ENCODE measurements at places on chromosomes 1 and 21.

DNA sequence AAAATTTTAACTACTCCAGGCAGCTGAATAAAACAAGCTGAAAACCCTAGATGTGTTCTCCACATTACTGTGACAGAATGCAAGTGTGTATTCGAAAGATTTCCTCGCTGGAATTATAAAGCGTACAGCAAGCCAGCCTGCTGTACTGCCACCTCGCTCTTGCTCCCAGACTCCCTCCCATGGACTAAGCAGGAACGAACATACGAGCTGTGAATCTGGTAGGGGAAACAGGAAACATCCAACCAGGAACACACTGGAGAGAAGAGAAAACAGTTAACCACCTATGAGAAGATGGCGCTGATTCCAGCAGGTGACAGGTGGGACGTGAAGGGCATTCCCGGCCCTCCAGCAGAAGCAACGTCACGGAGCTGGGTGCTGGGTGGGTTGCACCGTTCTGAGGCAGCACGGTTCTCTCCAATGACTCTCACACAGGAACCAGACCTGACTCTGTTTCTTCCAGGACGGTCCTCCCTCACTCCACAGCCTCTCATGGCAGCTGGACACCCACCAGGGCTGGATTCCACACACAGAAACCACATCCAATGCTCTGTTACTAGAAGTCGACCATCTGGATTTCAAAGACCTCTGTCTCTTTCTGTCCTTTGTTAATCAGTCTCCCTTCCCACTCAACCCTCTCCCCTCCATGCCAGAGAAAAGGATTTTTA lies 219.2 kb downstream of the RERE start:
- no peak for DNase-seq

- DNase-seq = no peak
Measured at GRCh38 chr1:100891380-100891779, 3.3 kb downstream of the EXTL2 start.

DNA sequence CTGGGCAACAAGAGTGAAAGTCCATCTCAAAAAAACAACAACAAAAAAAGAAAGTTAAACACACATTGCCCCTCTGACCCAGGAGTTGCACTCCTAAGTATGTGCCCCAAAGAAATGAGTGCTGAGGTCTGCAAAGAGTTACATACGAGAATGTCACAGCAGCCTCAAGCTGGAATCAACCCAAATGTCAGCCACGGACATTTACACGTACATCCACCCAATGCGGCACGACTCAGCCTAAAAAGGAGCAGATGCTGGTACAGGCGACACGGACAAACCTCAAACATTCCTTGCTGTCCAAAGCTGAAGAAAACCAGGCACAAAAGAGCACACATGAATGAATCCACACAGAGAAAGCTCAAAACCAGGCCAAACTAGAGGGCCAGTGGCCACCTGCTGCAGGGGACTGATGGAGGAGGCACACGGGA lies 46.8 kb upstream of the ECE1 start:
- no peak for DNase-seq

GRCh38 chr1:246587606-246588005 lies 21.4 kb downstream of the CNST start:
- DNase-seq = no peak

DNA sequence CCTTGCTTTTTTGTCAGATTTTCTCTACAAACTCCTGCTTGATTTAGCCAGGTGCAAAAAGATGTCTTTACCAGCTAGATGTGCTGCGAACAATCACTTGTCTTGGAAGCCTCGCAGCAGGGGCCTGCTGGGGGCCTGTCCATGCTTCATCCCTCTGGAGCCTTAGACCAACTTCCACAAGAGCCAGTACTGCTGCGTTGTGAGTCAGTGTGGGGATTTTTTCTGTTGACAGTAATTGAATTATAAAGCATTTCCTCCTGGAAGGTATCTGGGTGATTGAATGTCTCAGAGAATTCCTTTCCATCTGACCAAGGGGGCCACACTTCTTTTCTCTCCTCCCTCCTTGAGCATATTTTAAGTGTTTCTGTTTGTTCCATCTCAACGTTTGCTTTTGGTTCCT lies 40.4 kb upstream of the LDLRAP1 start:
- DNase-seq = no peak
